ENCODE measurements at places on chromosomes 11 and 22.

- no peak for DNase-seq
Observed at GRCh38 chr11:47725442-47726117, 10.4 kb upstream of the AGBL2 start.

DNA sequence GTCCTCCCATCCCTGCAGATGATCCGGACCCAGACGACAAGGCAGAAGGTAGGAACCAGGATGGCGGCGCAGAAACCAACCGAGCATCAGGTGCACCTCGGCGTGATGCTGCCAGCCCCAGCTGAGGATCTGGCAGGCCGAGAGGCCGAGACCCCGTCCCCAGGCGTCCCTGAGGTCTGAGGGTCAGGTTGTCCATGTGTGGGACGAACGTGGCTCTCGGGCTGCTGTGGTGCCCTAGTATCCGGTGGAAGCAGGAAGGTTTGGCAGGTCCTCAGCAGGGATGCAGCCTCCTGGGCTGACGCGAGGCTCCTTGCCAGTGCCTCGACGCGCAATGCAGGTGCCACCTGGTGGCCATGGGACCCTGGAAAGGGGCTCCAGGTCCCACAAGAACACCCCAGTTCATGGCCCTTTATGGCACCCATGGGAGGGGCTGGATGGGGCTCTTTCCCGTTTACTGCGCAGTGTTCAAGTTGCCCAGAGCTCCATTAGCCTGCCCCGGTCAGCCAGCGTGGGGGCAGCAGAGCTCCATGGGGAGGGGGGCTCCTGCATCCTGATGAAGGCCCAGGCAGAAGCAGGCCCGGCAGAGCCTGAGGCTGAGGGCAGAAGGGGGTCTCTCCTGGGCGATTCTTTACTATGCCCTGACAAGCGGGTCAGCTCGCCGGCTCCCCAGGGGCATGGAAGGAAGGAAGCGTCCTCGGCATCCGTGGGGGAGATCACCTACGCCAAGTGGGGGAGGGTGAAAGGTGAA lies 129.9 kb downstream of the CTTN start:
- no peak for DNase-seq

DNA sequence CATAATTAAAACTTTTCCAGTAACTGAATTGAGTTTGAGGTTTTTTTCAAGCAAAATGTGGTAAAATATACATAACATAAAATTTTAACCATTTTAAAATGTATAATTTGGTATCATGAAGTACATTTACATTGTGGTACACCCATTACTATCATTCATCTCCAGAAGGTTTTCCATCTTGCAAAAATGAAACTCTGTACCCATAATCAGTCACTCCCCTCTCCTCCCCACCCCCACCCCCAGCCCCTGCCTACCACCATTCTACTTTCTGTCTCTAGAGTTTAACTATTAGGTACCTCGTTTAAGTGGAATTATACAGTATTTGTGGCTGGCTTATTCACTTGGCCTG lies 63.7 kb downstream of the MICAL2 start:
- DNase-seq, result no peak

DNA sequence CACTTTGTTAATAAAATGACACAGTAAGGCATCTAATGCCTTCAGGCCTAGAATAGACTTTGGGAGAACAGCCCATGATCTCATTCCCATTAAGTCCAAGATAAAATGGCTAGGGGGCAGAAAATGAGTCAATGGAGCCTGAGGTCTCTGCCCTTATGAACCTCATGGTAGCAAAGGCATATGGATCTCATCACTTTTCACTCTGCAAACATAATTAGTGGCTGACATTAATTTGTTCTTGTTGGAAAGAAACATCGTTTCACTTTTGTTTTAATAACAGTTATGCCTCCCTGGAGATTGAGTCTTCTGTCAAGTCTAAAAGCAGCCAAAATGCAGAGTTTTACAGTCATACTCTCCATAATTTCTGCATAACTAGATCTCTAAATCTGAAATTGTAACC lies 111.8 kb upstream of the API5 start:
- DNase-seq, result no peak

DNA sequence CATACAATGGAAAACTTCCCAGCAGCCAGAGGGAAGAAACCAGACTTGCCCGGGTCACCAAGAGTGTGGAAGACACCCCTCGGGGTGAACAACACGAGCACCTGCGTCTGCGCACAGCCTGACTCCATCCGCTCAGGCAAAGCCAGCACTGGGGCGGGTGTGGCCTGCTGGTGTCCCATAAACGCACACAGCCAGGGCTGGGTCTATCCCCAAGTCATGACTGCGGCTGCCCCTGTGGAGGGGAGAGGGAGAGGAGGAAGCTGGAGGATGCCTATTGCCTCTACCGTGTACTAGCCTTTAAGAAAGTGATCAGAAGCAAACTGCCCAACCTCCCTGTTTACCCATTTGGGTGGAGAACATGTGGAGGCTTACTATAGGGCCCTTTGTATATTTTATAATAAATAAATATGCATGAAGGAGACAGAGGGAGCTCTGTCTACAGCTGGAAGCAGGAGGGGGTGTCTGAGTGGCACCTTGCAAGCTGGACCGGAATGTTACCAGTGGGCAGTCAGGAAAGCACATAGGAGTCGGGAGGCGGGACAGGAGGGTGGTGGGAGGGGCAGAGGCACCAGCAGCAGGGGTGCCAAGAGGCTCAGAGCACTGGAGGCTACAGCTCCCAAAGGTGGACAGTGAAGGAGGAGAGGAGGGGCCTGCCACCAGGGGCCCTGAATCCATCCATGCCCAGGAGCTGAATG lies 79.6 kb downstream of the PHF21B start:
- no peak for DNase-seq

DNA sequence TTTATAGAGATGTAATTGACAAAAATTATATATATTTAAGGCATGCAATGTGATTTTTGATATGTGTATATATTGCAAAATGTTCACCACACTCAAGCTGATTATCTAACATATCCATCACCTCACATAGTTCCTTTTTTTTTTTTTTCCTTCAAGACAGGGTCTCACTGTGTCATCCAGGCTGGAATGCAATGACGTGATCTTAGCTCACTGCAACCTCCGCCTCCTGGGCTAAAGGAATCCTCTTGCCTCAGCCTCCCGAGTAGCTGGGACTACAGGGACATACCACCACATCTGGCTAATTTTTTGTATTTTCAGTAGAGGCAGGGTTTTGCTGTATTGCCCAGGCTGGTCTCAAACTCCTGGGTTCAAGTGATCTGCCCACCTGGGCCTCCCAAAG lies 65.1 kb upstream of the SLC35C1 start:
- no peak for DNase-seq

DNA sequence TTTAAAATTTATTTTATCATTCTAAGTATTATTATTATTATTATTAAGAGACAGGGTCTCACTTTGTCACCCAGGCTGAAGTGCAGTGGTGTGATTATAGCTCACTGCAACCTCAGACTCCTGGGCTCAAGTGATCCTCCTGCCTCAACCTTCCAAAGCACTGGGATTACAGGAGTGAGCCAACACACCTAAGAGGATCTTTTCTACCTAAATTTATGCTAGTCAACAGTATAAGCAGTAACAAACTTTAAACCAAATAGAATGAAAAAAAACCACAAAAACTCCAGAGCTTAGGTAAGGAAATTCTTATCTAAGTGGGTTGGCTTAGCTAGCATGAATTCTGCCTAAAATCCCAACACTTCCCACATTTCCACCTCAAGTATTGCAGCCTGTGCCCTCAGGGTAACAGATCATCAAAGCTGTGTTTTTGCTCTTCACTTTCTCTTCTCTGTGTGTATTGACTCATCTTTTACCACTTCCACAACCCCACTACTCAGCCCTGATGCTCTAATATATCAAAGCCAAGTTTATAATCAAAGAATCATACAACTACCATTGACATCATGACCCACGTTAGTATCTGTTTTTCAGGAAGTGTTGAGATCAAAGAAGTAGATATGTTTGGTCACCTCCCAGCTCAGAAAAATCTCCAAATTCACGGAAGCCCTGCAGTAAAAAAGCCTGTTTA lies 93.7 kb upstream of the SPON1 start:
- no peak for DNase-seq

DNA sequence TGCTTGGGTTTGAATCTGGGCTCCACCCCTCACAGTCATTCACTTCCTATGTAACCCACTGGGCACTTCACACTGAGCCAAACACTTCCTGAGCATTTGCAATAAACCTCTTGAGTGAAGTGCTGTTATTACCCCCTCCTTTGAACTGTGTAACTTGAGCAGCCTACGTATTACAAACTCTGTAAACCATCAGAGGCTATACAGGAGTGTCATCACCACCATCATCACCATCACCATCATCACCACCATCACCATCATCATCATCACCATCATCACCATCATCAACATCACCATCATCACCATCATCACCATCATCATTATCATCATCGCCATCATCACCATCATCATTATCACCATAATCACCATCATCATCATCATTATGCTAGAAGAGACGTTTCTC lies 18.4 kb downstream of the RTL6 start:
- DNase-seq, result no peak

DNA sequence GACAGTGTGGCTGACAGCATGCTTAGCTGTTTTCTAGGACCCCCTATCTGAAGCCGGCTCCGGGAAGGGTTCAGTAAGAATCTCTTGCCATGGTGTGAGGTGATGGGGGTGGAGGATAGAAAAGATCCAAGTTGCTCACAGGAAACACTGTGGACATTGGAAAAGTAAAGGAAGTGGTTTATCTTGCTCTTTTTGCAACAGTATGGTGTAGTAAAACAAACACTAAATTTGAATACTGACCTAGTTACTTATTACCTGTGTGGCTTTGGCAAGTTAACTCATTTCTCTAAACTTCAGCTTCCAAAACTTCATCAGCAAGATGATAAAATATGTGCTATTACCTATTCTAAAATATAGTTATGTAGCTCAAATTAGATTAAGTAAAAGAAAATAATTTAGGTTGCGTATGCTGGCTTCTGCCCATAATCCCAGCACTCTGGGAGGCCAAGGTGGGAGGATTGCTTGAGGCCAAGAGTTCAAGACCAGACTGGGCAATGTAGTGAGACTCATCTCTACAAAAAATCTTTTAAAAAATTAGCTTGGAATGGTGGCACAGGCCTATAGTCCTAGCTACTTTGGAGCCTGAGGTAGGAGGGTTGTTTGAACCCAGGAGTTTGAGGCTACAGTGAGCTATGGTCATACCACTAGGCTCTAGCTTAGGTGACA lies 51.6 kb upstream of the APOA1 start:
- no peak for DNase-seq

- DNase-seq, result no peak
Observed at GRCh38 chr22:22692707-22693530, 48.5 kb downstream of the GGTLC2 start.

DNA sequence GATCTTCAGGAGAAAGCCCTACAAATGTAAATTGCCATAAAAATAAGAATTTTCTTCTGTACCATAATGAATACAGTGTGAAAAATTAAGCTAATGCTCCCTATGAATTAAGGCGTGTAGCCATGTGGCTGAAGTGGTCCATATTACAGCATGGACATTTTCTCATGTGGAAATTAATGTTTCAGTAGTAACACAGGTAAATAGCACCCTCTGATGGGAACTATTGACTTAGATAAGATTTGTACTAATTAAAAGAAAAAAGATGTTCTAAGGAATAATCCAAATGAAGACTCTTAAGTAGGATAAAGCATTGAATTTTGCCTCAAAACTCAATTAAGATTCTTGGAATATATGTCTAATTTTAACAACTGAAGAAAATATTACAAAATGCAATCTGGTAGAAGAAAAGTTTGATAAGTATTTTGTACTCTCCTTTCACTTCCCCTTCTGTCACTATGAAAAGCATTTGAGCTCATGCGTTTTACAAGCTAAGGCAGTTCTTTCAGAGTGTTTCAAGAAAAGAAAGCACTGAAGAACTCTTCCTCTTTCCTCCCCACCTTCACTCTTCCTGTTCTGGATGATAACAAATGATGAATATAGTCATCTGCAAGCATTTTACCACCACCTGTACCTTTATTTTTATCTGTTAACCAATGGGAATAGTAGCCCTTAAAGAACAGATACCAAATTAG lies 9.9 kb upstream of the OR8D2 start:
- no peak for DNase-seq

DNA sequence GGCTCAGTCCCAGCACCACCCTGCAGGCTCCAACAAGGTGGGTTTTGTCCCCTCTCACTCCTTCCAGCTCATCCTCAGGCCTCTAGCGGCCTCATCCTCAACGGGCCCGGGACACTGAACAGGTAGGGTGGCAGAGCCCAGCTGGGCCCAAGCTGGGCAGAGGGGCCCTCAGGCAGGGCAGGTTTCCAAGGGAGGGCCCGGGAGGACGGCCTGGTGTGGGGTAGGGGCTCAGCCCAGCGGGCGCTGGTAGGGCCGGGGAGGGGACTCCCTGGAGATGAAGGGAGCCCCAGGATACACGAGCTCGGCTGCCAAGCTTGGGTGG lies 2.5 kb upstream of the IFITM10 start:
- DNase-seq, result no peak

DNA sequence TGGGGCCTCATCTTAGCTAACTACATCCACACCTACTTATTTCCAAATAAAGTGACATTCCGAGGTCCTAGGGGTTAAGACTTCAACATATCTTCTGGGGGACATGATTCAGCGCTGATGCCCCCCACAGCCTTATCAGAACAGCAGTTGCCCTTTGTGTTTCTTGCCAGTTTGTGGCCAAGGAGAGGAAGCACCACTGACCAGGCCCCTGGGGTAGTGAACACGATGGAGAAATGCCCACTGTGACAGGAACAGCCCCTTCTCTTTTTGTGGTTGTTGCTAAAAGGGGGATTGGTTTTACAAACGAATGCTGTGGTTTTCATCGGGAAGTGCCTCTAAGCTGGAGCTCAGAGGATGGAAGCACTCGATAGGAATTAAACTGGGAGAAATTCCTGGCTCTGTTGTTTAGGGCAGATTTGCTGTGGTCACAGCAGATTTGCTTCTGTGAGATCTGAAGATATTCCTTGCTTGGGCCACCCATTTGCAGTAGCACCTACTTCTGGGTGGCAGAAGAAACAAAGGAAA lies 88.8 kb downstream of the ABTB2 start:
- no peak for DNase-seq

GRCh38 chr22:24417901-24418641 lies 9.3 kb upstream of the ADORA2A start:
- no peak for DNase-seq

GRCh38 chr11:33052231-33052630 lies 12.9 kb downstream of the TCP11L1 start:
- DNase-seq, result no peak
